ENCODE measurements at places on chromosomes 2 and 18. TPM values are rescaled to one million over a fixed set of nuclear protein-coding genes. Genes with fewer than 3 reads are reported as not detected.
A peak's percentile ranks its signal among the peaks of the same experiment; 100 is the strongest.

GRCh38 chr2:171794918-171795317, 99.1 kb downstream of the SLC25A12 start:
- no peak for DNase-seq

- no peak for DNase-seq
Measured at GRCh38 chr2:61266632-61267505, 104.9 kb downstream of the C2orf74 start.

DNA sequence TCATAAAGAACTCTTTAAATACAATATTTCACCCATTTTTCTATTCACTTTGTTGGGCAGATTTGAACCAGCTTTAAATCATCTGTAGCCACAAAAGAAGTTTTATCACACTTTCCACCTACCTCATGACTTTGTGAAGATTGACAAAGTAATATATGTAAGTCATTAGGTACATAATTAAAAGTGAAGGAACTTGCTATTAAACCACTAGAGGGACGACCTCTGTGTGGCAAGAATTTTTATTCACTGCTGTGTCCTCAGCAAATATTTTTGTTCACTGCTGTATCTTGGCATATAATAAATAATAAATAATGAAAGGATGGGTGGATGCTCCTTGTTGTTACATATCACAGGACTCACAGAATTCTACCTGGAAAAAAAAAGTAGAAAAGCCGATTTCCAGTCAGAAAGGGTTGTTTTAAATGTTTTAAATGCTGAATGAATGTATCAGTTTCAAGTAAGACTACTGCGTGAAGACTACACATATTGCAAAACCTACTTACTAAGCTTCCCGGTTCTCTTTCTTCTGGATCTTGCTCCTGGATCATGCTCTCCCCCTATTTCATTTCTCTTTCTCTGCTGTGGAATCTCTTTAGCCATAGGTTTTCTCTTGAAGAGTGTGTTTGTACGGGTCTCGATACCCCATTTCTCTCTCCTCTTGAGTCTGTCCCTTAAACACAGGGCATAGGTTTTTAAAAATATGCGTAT, 44.8 kb downstream of the KCMF1 start:
- DNase-seq, result no peak

Gene UPP2
- not detected for total RNA-seq

Gene MRPS9
- total RNA-seq, result 68.6 TPM

Gene ASTL
- total RNA-seq, result not detected

Gene C2orf42
- 14.8 TPM for total RNA-seq

GRCh38 chr2:156956161-156956560, 301.3 kb upstream of the GALNT5 start:
- DNase-seq, result no peak

Gene IL36RN
- 0.19 TPM for total RNA-seq

Gene FKBP1B
- total RNA-seq, result 3.7 TPM

GRCh38 chr2:138956116-138956515, 175.9 kb upstream of the NXPH2 start:
- DNase-seq, result no peak

GRCh38 chr2:157857881-157858280, 18.2 kb downstream of the ACVR1 start:
- no peak for DNase-seq

DNA sequence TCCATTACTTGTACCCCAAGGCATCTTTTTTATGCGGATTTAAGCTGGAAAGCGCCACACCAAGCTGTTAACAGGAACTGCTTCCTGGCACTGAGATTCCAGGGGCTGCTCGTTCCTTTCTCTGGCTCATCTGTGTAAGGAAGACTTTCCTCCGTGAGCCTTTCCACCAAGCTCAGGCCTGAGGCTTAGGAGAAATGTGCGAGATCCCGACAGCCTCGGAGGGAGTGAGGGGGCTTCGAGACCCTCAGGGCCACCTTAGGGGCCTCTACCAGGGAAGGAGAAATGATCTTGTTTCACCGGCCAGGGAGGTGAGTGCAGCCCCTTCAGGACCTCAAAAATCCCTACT, 17.1 kb downstream of the B3GNT7 start:
- DNase-seq, result no peak

GRCh38 chr2:2324565-2325101, 6.4 kb downstream of the MYT1L start:
- DNase-seq, result no peak

Gene RRM2
- 169 TPM for total RNA-seq

- DNase-seq, result no peak
Measured at GRCh38 chr2:130818809-130819208, 17.9 kb upstream of the ARHGEF4 start.

Gene SIX2
- total RNA-seq, result 1.9 TPM

GRCh38 chr2:73718421-73718820, 18.7 kb downstream of the TPRKB start:
- no peak for DNase-seq

- DNase-seq, result no peak
Measured at GRCh38 chr2:109006971-109007370, 18.0 kb upstream of the EDAR start.

- DNase-seq, result no peak
Measured at GRCh38 chr2:120210270-120210693, 12.9 kb downstream of the TMEM185B start.

DNA sequence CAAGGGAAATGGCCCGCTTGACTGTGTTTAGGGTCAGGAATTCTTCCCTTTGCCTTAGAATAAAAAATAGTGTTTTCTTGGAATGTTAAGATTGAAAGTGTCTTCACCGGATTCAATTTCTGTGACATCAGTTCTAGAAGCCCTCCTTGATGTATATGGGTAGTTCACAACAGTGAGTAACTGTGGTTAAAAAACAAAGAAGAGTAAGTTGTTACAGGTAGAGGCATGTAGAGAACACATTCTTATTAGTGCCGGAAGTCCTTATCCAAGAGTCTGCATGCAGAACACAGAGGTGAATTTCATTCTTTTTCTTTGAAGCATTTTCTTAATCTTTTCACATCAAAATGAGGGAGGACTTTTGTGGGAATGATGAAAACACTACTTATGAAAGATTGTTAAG, 105.5 kb downstream of the FMNL2 start:
- DNase-seq, result no peak

DNA sequence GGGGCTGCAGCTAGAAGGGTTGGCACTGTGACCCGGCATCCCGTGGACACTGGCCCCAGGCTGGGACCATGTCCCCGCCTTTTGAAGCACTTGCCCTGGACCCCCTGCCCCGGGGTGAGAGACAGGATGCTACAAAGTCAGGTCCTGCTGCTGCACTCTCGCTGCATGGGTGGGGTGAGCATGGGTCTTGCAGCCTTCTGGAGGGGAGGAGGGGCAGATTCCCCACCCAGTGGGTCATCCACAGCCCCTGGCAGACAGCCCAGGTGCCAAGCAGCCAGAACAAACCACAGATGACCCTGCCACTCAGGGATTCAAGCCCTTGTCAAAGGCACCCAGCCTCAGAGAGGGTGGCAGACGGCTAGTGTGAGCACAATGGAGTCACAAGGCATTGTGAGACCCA, 5.7 kb upstream of the NMUR1 start:
- DNase-seq, result no peak

DNA sequence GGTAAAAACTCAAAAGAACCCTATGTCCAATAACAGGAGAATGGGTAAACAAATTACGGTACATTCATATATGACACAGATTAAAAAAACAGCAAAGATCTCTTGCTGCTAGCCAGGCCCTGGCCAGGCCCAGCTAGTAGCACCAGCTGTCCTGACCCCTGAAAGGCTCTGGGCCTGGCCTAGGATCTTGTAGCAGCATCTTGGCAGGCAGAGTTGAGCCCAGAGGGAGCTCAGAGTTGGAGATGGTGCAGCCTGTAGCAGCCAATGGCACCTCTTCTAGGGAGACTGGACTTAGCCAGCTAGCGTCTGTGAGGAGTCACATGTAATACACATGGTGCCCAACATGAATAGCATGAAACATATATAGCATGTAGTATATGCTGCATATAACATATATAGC, 69.1 kb downstream of the HS6ST1 start:
- no peak for DNase-seq

- no peak for DNase-seq
Measured at GRCh38 chr2:207330912-207331311, 165.2 kb upstream of the KLF7 start.

DNA sequence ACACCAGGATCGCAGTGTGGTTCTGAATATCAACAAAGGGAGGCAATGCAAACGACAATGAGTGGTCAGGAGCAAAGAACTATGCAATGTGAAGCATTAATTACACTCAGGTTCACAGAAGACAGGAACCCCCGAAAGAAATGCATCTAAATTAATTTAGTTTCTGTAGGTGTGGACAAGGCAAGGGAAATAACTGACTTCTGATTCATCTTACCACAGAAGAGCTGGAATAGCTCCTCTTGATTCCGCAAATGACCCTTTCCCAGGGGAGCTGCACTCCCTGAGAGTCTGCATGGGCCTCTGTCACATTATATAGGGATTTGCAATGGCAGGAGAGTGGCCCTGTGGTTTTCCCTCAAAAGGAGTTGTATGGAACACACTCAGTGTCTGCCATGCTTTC, 263.9 kb upstream of the APCDD1 start:
- DNase-seq, result no peak

Gene LIMS2
- total RNA-seq, result 9.6 TPM

GRCh38 chr18:61587865-61588264, 254.6 kb downstream of the CDH20 start:
- no peak for DNase-seq

Gene MAP2
- 0.05 TPM for total RNA-seq

Gene FTCDNL1
- 0.35 TPM for total RNA-seq

DNA sequence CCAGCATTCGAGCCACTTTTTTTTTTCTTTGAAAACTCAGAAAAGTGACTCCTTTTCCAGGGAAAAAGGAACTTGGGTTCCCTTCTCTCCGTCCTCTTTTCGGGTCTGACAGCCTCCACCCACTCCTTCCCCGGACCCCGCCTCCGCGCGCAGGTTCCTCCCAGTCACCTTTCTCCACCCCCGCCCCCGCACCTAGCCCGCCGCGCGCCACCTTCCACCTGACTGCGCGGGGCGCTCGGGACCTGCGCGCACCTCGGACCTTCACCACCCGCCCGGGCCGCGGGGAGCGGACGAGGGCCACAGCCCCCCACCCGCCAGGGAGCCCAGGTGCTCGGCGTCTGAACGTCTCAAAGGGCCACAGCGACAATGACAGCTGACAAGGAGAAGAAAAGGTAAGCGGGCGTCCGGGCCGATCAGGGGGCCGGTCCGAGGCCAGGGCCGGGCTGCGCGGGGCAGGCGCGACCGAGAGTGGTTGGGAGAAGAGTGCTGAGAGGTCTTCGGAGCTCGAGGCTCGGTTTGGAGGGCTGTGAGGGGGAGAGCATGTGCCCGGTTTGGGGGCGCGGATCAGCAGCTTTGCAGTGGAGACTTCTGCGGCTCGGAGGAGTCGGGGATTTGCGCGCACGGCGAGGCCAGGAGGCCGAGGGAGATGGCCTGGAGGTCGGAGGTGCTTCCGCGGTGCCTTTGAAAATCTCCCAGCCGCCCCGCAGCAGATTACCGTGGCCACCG, 502 bp downstream of the EPAS1 start:
- peak; percentile 90 for DNase-seq

DNA sequence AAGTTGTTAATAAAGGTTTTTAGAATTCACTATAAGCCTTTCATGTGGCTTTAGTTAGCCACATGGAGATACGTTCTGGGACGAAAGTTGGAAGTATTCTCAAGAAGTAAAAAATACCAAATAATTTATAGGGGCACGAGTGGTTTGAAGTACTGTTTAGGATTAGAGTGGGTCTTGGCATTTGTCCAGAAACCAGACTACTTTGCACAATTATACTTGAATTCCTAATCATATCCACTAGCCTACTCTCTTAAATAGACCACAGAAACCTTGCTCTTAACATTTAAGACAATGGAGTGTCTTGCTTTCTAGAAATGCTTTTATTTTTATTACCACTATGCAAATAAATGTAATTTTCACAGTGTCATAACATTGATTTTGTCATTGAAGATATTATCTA, 44.6 kb downstream of the UBE2E3 start:
- DNase-seq, result no peak

DNA sequence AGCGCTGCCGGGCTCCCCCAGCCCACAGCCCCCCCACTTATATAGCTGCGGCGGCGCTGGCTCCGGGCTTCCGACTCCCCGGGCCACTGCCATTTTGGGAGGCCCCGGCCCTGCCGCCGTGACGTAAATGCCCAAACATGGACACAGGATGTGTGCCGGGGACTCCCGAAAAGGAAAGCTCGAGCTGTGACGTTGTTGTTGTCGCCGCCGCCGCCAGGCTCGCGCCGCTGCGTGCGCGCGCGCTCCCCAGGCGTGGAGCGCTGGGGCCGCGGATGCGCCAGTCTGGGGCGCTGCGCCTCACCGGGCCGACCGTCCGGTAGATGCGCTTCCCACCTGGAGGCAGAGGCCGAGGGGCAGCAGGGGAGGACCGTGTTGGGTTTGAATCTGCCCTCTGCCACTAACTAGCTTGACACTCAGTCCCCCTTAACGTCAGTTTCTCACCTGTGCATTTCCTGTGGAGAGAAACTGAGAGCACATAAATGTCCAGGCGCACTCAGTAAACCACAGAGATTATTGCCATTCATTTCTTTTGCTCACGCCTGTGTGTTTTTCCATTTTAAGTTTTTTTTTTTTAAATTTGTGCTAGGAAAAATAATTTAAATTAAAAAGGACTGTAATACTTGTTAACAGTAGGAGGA, at the start of gene EGR4:
Gene EGR4, minus strand, starts transcription at position 15 of the 638 bp plus-strand sequence. CDS start 231 bp downstream, outside the sequence.
- DNase-seq, result peak; percentile 89

DNA sequence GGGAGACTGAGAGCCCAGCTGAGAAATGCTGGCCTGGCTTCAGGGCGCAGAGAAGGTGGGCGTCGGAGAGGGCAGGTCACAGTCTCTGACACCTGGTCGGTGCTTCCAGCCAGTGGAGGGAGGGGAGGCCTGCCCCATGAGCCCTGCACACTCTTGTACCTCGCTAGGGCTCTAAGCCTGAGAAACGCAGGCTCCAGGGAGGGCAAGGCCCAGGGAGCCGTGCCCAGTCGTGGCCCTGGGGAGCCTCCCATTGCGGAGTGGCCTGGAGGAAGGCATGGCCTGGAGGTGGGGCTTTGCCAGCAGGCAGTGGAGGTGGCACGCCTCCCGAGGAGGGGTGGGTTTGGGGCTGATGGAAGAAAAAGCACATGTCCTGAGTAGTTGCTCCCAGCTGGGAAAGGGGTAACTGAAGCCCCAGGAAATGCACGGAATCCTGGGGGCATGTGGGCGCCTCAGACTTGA, 39.0 kb downstream of the MTERF4 start:
- DNase-seq, result no peak

Gene FZD7
- 41.4 TPM for total RNA-seq

Gene C1GALT1C1L
- 0.37 TPM for total RNA-seq

Gene GPR39
- 26.8 TPM for total RNA-seq

Gene RNU2-63P
- 19.4 TPM for total RNA-seq

DNA sequence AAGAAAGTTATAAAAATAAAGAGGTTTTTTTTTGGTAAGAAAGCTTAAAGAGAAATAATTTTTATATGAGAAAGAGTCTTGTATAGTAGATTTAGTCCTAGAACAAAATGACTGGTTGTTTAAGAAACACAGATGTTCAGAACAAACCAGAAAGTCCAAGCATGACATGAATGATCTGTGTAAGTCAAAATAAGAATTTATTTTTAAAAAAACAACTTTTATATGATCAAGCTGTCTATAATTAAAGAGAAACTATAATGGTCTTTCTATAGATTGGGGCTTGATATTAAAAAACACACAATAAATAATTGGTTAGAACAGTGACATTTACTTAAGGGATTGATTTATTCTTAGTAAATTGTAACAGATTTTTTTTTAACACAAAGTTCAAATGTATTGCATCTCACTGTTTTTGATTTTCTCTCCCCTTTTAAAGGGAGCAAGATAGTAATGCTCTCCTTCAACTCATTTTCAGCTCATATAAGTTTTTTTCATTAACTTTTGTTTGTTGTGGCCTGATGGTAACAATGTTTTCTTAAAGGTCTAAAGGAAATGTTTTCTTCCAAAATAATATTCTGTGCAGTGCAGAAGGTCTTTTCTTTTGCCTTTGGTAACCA, 1256.8 kb downstream of the LRP1B start:
- DNase-seq, result no peak

Gene NETO1
- total RNA-seq, result not detected

Gene CHCHD5
- 50.7 TPM for total RNA-seq
